ENCODE measurements at places on chromosomes 3 and 15.

DNA sequence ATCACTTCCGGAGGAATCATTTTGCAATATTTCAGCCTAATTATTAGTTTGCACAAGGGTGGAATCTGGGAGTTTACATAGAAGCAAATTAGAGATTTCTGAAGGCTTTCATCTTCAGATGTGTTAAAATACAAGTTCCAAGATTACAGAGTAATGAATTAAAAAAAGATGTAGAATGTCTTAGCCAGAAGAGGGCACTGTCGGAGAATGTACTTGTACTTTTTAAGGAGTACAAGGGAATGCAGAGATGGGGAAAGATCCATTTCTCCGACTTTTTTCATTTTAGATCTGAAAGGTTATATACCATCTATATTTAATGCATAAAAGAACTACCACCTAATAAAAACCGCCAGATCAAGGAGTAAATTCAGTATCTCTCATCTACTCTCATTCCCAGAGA, 43.1 kb upstream of the WDR5B start:
- DNase-seq, result no peak

DNA sequence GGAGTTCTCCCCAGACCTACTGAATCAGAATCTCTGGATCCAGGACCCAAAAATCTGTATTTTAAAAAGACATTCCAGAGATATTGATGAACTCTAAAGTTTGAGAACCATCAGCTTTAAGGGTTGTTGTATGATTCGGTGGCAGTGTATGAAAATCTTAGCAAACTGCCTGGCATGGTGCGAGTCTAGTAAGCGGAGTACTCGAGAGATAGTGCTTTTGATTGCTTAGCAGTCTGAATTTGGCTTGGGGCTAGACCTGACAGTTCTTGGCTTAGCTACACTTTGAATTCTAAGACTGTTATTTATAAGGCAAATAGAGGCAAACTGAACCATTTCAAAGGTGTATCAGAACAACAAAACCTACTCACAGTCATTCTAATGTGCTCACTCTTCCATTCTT, 329.0 kb downstream of the LPP start:
- DNase-seq, result no peak

DNA sequence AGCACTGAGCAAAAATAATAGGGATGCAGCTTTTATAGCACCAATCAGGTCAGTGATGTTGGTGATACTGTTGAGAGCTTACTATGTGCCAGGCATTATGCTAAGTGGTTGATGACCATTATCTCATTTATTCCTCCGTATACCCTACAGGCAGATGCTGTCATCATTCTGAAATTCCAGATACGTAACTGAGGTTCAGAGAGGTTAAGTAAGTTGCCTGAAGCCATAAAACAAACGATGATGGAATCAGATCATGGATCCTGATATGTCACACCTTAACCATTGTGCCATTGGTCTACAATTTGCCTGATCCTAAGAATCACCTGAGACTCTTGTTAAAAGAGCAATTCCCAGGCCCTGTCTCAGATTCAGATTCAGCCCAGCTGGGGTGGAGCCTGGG, 49.5 kb downstream of the ST6GAL1 start:
- DNase-seq, result no peak

DNA sequence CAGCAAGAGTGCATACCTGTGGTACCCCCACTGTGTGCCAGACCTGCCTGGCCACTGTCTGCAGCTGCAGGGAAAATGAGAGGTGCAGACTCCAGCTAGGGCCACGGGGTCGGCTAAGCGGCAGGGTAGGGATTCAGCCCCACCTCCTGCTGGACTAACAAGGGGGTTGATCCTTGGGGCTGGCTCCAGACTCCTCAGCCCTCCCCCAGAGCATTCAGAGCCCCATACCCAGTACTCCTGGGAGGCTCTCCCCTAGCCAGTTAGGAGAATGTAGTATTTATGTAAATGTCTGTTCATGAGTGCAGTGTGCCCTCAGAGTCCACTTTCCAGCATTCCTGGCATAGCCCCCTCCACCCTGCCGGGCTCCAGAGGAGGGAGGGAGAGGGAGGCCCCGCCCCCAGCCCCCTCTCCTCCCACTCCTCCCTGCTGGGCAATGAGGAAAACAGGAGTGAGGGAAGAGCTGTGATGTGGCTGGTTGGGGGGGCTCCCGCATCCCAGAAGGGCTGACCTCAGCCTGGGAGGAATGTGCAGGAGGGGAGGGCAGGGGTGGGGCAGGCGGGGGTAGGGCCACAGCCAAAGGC, 4.5 kb upstream of the SEMA3B start:
- peak; percentile 93 for DNase-seq

GRCh38 chr3:119937229-119937628, 155.3 kb downstream of the NR1I2 start:
- no peak for DNase-seq

DNA sequence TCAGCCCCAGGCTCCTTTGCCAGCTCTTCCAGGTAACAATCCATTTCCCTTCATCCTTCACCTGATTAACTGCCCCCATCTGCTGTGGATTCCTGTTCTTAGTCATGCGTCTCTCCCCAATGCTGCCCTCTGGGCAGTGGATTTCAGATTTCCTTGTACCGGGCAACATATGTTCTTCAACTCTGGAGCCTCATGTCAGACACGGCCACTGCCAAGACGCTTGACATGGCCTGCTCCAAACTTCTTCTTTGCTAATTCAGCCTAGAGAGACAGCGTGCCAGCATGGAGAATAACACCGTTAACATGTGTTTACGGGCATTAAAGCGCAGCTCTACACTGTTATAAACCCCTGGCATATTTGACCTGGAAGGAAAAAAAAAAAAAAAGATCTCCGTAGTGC, 1035.1 kb upstream of the NR2F2 start:
- DNase-seq, result no peak

- DNase-seq, result no peak
Observed at GRCh38 chr15:31324186-31324585, 2.4 kb upstream of the KLF13 start.

DNA sequence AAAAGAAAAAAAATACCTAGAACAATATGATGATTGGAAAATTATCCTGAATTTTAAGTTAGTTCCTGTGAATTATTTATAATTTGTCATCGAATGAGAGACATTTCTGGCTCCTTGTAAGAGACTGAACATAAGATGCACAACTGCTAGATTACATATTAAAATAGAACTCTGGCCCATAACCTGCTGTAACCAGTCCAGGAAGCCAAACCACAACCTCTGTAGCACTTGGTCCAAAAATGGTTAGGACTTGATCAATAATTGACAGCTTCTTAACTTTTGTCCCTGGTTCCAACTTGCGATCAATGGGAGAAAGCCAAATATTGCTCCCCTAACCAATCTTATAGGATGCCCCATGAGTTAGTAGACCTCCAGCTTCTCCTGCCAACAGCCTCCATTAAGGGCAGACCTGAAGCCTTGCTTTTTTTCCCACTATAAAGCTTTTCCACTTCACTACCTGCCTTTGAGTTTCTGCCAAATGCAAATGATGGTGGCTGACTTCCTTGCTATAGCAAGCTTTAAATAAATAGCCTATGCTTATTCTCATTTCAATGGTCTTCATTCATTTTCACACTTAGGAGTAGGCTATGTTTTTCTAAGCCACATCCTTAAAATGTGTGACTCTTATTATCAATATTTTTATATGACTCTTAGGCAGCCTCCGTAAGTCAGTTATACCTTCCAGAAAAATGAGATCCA, 224.0 kb upstream of the ARHGEF26 start:
- no peak for DNase-seq

- DNase-seq, result no peak
Observed at GRCh38 chr3:123034120-123034519, 6.6 kb upstream of the SEMA5B start.

GRCh38 chr3:43038010-43038409, 58.9 kb downstream of the GASK1A start:
- DNase-seq, result no peak

DNA sequence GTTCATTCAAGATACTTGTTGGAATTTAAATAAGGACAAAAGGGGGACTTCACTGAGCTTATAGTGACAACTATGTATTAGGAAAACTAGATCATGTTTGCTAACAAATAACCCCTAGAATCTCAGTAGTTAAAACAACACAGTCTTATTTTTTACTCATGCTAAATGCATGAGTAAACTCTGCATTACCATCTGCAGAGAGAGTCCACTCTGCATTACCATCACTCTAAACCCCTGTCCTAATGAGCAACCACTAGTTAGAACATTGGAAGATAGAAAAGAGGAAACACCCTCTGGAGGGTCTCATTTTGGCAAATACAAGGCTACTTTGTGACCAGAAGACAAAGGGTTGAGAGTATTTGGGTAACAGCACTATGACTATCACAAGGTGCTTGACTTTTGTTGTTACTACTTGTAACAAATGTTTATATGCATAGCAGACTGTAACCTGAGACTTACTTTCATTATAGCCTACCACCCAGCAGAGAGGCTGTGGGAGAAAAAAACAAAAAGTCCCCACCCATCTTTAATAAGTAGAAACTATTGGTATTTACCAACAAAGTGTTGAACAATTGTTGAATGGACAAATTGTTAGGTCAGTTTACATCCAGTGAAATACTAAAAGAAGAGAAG, 99.1 kb downstream of the OXSM start:
- no peak for DNase-seq
